GM12878 (cell line): ENCODE measurements at places on chromosomes 6 and 20. TPM values are rescaled to one million over a fixed set of nuclear protein-coding genes. Genes with fewer than 3 reads are reported as not detected.

DNA sequence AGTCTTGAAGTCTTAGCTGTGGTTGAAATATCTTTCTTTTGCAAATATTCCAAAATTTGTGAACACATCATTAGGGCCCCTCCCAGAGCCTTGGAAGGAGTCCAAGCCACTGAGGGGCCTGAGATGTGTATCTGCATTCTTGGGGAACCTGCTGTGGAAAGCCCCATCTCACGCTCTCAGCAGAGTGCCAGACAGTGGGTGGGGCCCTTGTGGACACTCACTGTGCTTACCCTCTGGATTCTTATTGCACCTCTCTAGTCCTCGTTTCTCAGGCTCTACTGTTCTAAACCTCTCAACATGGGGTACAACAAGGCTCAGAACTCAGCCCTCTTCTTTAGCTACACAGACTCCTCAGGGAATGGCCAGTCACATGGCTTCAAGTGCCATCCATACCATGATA is 416.2 kb upstream of the CDH4 start:
- no peak overlapping the region for H3K4me3 ChIP-seq
- no peak overlapping the region for H3K27ac ChIP-seq
- no peak for DNase-seq
- H3K4me1 ChIP-seq, result no peaks in the 10 kb centered on the region

The TPMT gene
- 15.0 and 16.5 TPM in 2 replicates for polyA plus RNA-seq

DNA sequence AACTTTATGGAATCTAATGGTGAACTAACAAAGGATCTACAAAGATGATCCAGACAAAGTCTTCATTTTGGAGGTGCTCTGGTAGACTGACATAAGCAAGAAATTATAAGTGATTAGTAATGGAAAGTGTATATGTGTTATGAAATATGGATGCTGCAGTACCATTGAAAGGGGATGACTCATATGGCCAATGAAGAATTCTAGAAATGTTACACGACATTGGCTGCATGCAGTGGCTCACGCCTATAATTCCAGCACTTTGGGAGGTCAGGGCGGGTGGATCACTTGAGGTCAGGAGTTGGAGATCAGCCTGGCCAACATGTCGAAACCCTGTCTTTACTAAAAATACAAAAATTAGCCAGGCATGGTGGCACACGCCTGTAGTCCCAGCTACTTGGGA is 23.5 kb downstream of the CFAP206 start:
- H3K4me1 ChIP-seq, result no peaks in the 10 kb centered on the region
- H3K4me3 ChIP-seq, result no peak overlapping the region

- no peak overlapping the region for H3K4me3 ChIP-seq
- no peak overlapping the region for H3K27ac ChIP-seq
- no peak for DNase-seq
- H3K27me3 ChIP-seq, result peaks cover 6% of the 10 kb centered on the region
- no peaks in the 10 kb centered on the region for H3K4me1 ChIP-seq
These were observed 170.0 kb downstream of the GRM4 start for GRCh38 chr6:33975661-33976436.

GRCh38 chr6:46773201-46773855 is 19.9 kb upstream of the MEP1A start:
- no peaks in the 10 kb centered on the region for H3K27me3 ChIP-seq
- H3K27ac ChIP-seq, result no peak overlapping the region
- no peaks in the 10 kb centered on the region for H3K36me3 ChIP-seq
- no peaks in the 10 kb centered on the region for H3K4me1 ChIP-seq
- no peak overlapping the region for H3K4me3 ChIP-seq

- DNase-seq, result no peak
- no peak overlapping the region for H3K27ac ChIP-seq
- H3K36me3 ChIP-seq, result no peaks in the 10 kb centered on the region
- no peak overlapping the region for H3K4me3 ChIP-seq
These were observed 8.6 kb upstream of the LBP start for GRCh38 chr20:38337561-38338140.

DNA sequence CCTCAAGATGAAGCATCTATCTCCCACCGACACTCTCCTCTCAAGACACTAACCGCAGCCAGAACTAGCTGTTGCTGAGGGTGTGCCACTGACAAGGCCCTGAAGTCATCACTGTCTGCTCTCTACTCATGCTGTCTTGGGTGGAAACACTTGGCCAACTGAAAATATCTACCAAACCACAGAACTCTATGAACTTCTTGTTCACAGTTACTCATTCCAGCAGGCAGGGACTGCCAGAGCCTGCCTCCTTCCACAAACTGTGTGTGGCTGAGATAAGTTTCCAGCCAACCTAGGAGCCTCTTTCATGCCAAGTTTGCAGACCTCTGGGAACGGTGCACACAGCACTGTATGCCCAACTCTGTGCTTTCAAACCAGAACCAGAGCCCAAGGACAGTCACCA is 45.5 kb upstream of the NXT1 start:
- DNase-seq, result no peak
- H3K4me3 ChIP-seq, result no peak overlapping the region
- H3K27me3 ChIP-seq, result no peaks in the 10 kb centered on the region
- H3K36me3 ChIP-seq, result no peaks in the 10 kb centered on the region
- H3K4me1 ChIP-seq, result no peaks in the 10 kb centered on the region

The ID1 gene
- 0.83 and 1.3 TPM in 2 replicates for polyA plus RNA-seq

DNA sequence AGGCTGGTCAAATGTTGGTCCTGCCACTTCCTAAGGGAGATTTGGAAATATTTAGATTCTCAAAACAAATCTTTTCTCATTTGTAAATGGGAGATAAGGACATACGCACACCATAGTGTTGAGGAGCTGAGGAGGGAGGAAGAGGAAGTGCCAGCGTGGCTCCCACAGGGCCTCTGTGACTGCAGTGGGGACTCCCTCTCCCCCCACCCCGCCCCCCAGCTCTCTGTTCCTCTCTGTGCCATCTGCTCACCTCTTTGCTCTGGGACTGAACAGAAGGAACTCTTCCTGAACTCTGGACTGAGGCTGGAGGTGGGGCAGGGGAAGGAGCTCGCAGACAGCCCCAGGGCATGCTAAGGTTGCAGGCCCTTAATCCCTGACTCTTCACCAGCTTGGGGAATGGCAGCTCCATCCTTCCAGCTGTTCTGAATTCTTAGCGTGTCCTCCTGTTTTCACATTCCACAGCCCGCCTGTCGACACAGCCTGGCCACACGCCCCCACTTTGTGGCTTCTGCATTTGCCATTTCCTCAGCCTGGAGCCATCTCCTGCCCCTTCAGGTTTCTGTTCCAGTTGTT is 11.4 kb downstream of the DDX27 start:
- peaks cover 10% of the 10 kb centered on the region for H3K4me1 ChIP-seq
- peaks cover 15% of the 10 kb centered on the region for H3K36me3 ChIP-seq
- peak overlapping the region; percentile 10 for H3K27ac ChIP-seq
- no peaks in the 10 kb centered on the region for H3K27me3 ChIP-seq
- no peak for DNase-seq

DNA sequence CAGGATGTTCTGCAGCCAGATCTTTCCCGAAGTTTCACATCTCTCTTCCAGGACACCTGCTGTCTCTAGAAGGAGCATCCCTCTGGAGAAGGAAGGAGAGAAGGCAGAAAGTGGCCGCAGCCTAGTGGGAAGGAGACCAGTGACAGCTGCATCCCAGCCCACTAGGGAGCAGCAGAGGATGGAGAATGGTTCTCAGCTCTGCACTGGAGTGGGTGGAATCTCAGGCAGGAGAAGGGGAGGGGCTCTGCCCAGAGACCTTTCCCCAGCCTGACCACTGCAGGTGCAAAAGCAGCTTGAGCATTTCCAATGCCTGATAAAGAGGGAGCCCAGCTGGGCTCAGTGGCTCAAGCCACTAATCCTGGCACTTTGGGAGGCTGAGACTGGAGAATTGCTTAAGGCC is 32.3 kb downstream of the NCR2 start:
- H3K27me3 ChIP-seq, result peaks cover 9% of the 10 kb centered on the region
- no peaks in the 10 kb centered on the region for H3K4me1 ChIP-seq
- DNase-seq, result no peak
- no peak overlapping the region for H3K4me3 ChIP-seq
- no peak overlapping the region for H3K27ac ChIP-seq

GRCh38 chr6:170423030-170423429 is 116.5 kb downstream of the FAM120B start:
- no peak overlapping the region for H3K4me3 ChIP-seq
- H3K27me3 ChIP-seq, result no peaks in the 10 kb centered on the region
- H3K36me3 ChIP-seq, result no peaks in the 10 kb centered on the region

- H3K4me3 ChIP-seq, result no peak overlapping the region
- no peaks in the 10 kb centered on the region for H3K36me3 ChIP-seq
- DNase-seq, result no peak
These were observed 261.2 kb upstream of the MARCKS start for GRCh38 chr6:113595911-113596376.

DNA sequence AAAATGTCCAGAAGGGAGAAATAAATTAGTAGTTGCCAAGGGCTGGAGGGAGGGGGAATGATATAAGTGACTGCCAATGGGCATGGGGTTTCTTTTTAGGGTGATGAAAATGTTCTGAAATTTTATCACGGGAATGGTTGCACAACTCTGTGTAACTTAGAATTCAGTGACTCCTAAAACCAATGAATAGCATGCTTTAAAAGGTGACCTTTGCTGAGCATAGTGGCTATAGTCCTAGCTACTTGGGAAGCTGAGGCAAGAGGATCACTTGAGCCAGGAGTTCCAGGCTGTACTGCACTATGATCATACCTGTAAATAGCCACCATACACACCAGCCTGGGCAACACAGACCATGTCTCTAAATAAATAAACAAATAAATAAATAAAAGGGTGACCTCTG is 109.0 kb downstream of the ATG5 start:
- no peak overlapping the region for H3K4me3 ChIP-seq
- no peaks in the 10 kb centered on the region for H3K36me3 ChIP-seq
- peaks cover 12% of the 10 kb centered on the region for H3K4me1 ChIP-seq
- H3K27ac ChIP-seq, result no peak overlapping the region
- no peak for DNase-seq

The SMLR1 gene
- not detected in 2 replicates for polyA plus RNA-seq

The C4B gene
- 0.62 and 1.3 TPM in 2 replicates for polyA plus RNA-seq

GRCh38 chr6:878179-878578 is 185.2 kb upstream of the EXOC2 start:
- no peaks in the 10 kb centered on the region for H3K36me3 ChIP-seq
- no peak overlapping the region for H3K27ac ChIP-seq
- H3K27me3 ChIP-seq, result no peaks in the 10 kb centered on the region; the same call in 1 of the 2 replicates
- DNase-seq, result no peak

The ROMO1 gene
- 505 and 547 TPM in 2 replicates for polyA plus RNA-seq

- no peak overlapping the region for H3K27ac ChIP-seq
- no peak for DNase-seq
- H3K4me1 ChIP-seq, result no peaks in the 10 kb centered on the region
- no peaks in the 10 kb centered on the region for H3K27me3 ChIP-seq
- no peaks in the 10 kb centered on the region for H3K36me3 ChIP-seq
These were observed 706.1 kb downstream of the KIF16B start for GRCh38 chr20:15866916-15867730.

The WFDC5 gene
- polyA plus RNA-seq, result 0.20 TPM in 1 of 2 replicates, not detected in the other

DNA sequence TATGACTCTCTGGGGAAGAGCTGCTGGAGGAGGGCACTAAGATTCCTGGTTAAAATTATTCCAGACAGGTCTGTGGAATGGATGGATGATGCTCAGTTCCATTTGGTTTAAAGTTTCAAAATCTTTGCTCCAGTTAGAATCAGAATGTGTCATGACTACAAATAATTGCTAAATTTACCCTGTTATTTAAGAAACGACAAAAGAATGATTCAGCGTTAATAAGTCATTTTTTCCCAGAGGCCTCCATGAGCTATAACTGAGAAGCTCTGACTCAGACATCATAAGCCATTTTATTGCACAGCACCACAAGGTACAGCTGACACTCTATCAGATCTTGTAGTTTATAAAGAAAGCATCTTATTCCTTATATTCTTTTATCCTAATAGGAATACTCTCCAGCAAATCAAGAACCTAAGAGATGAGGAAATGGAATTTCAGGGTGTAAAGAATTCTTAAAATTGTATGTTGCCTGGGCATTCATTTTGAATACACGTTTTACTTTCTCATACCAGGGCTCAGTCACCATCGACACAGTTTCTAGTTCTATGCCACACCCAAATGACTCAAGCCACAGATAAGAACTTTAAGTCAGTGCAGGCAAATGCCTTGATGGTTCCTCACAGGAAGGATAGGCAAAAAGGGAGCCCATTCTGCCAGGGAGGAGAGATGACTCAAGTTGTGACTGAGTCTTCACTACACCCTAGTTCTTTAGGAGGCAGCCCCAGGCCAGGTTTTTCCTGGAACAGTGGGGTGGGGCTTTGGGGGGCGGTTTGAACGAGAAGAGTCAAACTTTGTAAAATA is 636.0 kb downstream of the MMUT start:
- no peaks in the 10 kb centered on the region for H3K36me3 ChIP-seq
- H3K27ac ChIP-seq, result no peak overlapping the region
- H3K4me3 ChIP-seq, result no peak overlapping the region
- DNase-seq, result no peak
- no peaks in the 10 kb centered on the region for H3K27me3 ChIP-seq
- no peaks in the 10 kb centered on the region for H3K4me1 ChIP-seq

The RSPH4A gene
- polyA plus RNA-seq, result 0.10 TPM in 1 of 2 replicates, not detected in the other

DNA sequence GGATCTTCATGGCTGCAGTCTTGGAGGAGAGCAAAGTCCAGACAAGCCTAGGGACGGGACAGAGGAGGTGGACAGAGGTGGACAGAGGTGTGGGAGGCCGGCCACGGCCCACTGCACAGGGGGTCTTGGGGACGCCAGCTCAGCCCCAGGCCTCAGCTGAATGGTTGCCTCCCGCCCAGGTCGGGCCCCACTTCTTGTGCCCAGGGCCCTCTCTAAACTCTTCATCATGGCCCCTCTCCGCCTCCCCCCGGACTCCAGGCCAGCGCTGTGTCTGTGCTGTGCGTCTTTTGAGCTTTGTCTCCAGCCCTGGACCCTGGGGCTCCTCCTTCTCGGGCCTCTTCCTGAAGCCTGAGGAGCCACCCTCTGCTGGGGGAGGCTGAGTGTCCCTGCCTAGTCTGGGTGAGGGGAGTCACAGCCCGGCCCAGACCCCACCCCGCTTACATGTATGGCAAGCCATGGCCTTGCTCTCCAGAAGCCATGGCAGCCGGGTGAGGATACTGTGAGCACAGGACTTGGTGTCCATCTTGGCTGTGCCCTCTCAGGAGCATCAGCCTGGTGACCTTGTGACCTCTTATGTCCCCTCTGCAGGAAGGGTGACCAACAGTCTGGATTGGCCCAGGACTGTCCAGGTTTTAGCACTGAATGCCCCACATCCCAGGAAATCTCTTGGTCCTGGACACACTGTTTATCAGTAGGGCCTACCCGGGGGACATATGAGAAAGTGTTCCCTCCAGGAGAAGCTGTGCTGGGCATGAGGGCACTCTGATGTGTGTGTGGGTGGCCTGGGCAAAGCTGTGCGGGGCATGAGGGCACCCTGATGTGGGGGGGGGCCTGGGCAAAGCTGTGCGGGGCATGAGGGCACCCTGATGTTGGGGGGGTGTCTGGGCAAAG is 9.4 kb upstream of the NPBWR2 start:
- peaks cover 3% of the 10 kb centered on the region; the same call in 1 of the 2 replicates for H3K27me3 ChIP-seq
- H3K4me1 ChIP-seq, result peaks cover 5% of the 10 kb centered on the region
- no peak for DNase-seq
- no peak overlapping the region for H3K4me3 ChIP-seq
- H3K27ac ChIP-seq, result no peak overlapping the region

DNA sequence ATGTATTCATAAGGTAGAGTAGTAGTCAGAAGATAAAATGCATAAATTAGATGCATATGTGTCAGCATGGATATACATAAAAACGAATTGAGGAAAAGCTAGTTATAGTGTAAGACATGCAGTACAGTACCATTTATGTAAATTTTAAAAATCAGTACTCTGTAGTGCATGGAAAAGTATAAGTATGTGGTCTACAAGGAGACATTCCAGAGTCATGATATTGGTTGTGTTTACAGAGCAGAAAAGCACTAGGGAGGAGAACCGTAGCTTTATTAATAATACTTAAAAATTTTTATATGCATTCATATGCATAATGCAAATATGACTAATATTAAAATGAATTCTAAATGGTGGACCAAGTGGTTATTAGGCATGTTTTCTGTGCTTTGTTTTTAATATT is 220.0 kb downstream of the ZFAND3 start:
- H3K4me1 ChIP-seq, result no peaks in the 10 kb centered on the region
- H3K4me3 ChIP-seq, result no peak overlapping the region
- DNase-seq, result no peak
- H3K36me3 ChIP-seq, result no peaks in the 10 kb centered on the region
- no peak overlapping the region for H3K27ac ChIP-seq

The AHI1 gene
- polyA plus RNA-seq, result 6.6 and 6.7 TPM in 2 replicates
